ENCODE measurements at places on chromosomes 6 and 20. TPM values are rescaled to one million over a fixed set of nuclear protein-coding genes. Genes with fewer than 3 reads are reported as not detected.

DNA sequence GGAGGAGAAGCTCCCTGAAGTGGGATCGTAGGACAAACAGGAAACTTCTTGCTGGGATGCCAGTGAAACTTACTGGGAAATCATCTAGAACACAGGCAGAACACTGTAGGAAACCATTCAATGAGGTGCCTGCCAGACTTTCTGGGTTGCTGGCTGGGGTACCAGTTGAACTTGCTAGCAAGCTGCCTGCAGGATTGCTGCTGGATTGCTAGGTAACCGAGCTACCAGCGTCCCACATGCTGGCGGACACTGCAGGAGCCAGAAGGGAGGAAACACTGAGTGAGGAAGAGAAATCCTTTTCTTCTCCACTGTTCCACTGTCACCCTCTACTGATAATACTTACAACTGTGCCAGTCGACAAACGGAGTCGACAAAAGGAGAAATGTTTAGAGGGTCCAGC lies 91.3 kb upstream of the SLC35B3 start:
- no peak for DNase-seq

DNA sequence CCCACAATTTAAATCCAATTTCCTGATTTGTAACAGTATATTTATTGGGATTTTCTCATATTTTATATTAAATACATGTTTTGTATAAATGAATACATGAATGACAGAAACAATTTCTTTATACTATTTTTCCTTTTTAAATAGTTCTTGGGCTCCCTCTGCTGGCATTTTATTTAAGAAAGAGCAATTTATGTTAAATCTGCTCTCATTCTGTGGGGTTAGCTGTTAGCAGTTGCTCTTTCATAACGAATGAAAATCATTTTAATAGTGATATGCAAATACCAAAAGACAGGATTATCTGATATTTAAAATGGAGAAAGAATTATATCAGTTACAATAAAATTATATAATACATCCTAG lies 118.3 kb downstream of the RALGAPA2 start:
- DNase-seq = no peak

The TTK gene
- total RNA-seq = 4.4 TPM

- no peak for DNase-seq
Measured at GRCh38 chr20:316316-317068, 8.9 kb upstream of the SOX12 start.

The PROCR gene
- total RNA-seq = 35.9 TPM

The GCLC gene
- total RNA-seq = 26.8 TPM

DNA sequence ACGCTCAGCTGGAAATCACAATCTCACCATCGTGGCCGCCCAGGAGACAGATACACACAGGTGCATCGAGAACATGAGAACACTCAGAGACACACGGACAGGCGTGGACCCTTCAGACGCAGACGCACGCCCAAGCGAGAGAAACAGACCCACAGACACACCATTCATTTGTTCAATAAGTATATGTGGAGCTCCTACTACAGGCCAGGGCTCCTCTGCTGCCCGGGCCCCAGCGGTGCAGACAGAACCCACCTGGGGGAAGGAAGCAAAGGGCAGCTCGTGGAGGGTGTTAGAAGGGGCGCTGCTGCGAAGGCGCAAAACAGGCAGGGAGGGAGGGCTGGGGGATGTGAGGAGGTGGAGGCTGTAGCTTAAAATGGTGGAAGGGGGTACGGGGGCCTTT lies 39.2 kb downstream of the SRC start:
- DNase-seq = peak; percentile 81

The CDH4 gene
- total RNA-seq = 1.1 TPM

DNA sequence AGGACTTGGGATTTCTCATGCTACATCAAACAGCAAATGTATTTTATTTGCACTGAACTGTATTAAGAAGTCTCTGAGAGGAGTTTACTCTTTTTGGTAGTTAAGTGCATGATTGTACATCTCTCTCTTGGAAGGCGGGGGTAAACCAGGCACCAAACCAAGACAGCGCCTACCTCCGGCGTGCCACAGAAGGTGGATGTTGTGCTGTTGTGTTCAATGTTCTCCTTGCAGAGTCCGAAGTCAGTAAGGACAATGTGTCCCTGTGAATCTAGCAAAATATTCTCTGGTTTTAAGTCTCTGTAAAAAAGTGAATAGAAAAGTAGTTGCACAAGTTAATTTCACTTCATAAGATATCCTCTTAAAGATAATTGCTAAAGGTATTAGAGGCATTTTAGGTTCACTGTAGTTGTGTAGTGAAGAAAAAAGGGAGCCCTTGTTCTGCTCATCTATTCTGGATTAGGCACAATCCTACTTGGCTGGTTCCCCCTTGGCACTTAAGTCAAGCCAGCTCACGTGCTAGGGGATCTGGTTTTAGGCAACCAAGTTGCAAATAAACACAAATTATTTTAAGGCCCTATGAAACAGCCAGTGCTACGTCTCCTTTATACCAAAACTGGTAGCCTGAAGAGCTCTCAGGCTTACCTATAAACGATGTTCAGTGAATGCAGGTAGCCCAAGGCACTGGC lies 119.7 kb upstream of the SLC2A12 start:
- DNase-seq = no peak

DNA sequence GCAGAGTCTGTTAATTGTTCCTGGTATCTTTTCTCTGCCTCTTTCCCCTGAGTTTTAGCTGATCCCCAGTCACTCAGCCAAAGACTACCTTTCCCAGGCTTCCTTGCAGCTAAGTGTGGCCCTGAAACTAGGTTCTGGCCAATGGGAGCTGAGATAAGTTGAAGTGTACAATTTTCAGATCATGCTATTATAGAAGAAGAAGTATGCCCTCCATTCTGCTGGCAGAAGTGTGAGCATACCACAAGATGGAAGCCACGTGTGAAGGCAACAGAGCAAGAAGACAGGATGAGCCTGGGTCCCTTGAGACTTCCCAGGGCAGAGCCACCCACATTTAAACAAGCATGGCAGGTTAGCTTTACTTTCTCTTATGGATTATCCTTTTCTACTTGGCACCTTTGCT lies 273.2 kb downstream of the HIVEP2 start:
- DNase-seq = no peak

DNA sequence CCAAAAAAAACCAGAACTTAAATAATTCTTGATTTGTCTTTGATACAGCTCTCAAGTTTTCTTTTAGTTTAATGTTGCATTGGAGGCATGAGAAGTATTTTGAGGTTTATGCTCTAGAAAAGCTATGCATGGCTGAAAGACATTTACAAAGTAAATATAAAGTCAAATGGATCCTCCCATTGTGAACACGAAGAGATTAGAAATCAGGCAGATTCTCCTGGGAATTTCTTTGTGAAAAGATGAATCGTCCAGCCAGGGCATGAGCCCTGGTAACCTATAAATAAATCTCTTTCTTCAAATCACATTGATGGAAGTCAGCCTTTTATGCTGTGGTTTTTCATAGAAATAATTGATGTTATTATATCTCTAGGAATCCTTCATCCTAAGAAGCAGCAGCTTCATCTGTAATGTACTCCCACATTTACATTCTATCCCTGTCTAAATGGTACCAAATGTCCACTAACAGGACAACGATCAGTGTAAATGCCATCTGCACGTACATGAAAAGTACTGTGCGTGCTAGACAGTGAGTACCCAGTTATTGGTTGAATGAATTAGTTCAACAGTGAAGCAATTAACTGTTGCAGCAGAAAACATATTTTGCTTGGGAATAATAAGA lies 143.6 kb downstream of the ALDH8A1 start:
- DNase-seq = no peak

The DLK2 gene
- total RNA-seq = 0.29 TPM

The TOX2 gene
- 0.88 TPM for total RNA-seq

DNA sequence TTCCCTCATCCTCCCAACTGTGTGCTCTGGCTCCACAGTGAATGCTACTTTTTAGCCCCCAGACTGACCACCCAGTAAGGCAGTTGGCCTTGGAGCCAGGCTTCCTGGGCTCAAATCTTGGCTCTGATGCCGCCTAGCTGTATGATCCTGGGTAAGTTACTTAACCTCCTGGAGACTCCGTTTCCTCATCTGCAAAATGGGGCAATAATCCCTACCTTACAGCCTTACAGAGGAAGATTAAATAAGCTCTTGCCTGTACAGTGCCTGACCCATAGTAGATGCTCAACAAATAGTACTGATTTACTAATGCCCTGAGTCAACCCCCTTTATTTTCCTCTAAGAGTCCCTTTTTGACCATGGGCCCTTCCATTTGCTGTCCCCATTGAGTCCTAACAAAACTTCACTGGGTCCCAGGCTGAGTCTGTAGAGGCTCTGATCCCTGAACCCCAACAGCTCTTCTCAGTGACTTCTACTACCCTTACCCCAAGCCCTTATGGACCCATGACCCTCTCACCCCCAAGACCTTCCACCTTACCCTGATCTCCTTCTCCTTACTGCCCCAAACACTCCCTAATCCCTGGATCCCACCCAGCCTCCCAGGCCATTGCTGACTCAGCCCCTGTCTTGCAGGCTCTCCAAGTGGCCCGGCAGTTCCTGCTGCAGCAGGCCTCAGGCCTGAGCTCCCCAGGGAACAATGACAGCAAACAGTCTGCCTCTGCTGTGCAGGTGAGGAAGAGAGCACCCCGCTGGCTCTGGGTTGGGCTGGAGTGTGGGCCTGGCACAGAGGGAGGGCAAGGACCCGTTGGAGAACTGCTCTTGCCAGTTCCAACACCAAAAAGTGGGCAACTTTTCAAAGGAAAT lies 31.4 kb downstream of the FOXP4 start:
- DNase-seq = peak; percentile 91

The SLC24A3 gene
- 1.1 TPM for total RNA-seq

DNA sequence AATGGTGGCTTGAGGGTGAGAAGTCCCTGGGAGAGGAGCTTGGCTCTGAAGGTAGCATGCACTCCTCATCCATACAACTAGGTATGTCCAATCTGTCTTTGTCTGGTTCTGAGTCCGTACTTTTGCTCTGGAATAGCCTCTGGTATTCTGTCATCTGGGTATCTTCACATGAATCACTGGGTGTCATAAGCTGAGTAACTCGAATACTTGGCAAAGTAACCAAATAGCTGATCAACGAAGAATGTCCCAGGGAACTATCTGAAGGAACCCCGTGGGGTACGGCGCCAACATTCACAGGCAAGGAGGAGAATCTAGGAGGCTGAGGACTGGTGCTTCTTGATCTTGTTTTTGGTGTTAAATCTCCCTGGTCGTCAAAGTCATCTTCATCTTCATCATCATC lies 184.8 kb downstream of the HIVEP2 start:
- no peak for DNase-seq

The SPATS1 gene
- not detected for total RNA-seq

DNA sequence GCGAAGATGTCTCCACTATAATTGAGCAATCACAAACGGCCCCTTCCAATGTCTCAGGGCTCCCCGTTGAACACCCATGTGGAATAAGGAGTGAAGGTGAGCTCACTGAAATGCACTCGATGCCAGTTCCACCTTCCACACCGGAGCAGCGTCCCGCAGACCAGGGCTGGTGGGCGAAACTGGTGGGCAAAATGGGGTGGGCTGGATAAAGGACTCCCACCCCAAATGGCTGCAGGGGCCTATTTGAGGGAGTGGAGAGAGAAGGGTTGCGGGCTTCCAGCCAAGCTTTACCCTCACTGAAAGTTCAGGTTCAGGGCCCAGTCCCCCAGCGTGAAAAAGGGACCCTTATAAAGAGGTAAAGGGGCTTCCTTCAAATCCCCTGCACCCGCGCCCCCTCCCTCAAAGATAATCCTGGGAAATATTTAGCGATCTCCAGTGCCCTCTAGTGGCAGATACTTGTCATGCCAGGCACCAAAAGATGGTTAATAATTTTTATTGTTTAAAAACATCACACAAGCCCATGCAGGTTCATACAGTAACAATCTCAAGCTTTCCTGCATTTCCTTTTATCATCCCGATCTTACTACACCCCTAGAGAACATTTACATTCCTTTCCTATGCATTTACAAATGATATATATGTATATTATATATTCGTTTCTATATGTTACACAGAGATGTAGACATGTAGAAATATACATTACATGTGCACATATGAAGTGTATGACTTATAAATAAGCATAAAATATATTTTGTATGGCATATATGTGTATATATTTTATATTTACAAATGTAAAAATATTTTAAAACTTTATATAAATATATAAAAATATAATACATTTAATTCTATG lies 58.2 kb upstream of the NKX2-2 start:
- peak; percentile 60 for DNase-seq

The POM121L2 gene
- not detected for total RNA-seq

- DNase-seq = no peak
Measured at GRCh38 chr20:26167499-26167898, 470.8 kb upstream of the ZNF337 start.

DNA sequence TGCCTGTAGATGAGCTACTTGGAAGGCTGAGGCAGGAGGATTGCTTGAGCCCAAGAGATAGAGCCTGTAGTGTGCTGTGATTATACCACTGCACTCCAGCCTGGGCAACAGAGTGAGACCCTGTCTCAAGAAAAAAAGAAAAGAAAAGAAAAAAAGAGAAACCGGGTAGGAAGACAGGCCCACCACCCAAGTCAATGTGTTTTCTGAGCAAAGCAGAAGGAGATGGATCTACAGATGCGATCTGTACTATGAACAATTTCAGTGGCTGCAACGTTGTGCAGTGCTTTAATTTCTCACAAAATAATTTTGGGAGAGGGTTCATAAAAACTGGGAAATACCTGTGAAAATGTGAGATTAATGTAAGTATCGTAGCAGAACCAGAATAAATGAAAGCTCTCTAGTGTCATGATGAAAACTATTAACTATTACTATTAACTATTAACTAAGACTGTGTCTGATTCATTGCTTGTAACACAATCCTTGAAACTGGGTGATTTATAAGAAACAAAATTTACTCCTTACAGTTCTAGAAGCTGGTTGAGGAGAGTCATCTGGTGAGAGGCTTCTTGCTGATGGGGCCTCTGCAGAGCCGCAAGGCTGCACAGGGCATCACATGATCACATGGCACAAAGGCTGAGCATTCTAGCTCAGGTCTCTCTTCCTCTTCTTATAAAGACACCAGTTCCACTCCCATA lies 233.1 kb upstream of the ZNF217 start:
- DNase-seq = no peak

The ZC2HC1B gene
- total RNA-seq = not detected

The FOXQ1 gene
- total RNA-seq = 2.5 TPM

DNA sequence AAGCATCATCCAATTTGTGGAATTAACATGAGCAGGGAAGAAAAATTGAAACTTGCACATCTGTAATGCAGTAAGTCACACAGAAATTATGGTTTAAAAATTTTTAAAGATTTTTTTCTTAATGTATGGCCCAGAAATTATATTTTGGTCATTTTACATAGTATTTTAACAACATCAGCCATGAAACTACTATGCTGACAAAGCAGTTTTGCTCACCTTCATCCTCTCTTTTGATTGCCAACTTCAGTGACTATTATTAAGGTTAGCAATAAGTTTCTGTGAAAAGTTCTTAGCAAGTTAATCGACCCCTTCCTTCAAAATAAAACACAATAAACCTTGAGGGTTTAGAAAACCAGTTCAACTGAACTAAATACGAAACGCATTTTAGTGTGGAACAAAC lies 1347.0 kb downstream of the EPHA7 start:
- no peak for DNase-seq

The PABPC1L gene
- 11.2 TPM for total RNA-seq

GRCh38 chr6:110098511-110099116 lies 80.9 kb downstream of the WASF1 start:
- DNase-seq = no peak

GRCh38 chr6:4460586-4461475 lies 315.4 kb upstream of the CDYL start:
- DNase-seq = no peak

Data from osteoblast (primary cell).